ENCODE measurements at places on chromosomes 1 and 21.

DNA sequence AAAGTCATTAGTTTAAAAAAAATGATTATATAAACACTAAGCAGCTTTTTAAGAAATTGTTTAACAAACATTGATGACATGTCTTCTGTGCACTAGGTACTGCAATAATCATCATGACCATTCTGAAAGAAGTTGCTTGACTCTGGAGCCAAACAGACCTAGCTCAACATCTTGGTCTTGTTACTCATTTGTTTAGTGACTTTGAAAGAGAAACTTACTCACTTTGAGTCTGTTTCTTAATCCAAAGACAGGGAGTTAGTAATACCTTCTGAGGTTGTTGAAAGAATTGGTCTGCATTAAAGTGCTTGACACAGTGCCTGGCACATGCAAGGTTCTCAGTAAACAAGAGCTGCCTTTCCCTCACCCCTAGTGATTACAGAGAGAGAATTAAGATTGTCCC, 84.4 kb downstream of the SGIP1 start:
- no peak for DNase-seq

DNA sequence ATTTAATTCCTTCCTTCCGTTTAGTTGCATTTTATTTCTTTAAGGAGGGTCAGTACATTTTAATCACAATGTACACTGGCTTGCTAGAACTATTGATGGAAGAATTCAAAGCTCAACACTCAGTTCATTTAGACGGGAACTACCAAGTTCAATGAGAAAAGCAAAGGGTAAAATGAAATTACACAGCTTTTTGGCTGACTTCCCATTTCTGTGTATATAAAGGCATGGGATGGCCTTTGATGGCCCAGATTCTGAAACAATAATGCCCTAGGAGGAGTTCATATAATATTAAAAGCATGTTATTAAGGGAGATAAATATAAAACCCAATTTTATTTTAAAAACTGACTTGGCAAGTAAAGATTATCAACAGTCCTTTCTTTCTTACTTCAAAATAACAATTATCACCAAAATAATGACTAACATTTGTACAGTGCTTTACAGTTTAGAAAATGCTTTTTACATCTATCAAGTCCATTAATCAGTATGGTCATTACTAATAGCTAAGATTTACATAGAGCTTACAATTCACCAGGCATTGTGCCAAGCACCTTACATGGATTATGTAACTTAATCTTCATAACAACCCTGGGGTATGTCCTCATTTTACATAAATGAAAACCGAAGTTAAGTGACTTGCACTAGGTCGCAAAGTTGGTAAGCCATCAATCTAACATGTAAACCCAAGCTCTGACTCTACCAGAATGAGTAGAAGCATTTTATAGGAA, 402.4 kb downstream of the OMA1 start:
- no peak for DNase-seq

- DNase-seq: no peak
Observed at GRCh38 chr1:54815086-54815876, 14.2 kb upstream of the TTC22 start.

- DNase-seq: no peak
Observed at GRCh38 chr1:22104865-22105437, 37.9 kb downstream of the WNT4 start.

DNA sequence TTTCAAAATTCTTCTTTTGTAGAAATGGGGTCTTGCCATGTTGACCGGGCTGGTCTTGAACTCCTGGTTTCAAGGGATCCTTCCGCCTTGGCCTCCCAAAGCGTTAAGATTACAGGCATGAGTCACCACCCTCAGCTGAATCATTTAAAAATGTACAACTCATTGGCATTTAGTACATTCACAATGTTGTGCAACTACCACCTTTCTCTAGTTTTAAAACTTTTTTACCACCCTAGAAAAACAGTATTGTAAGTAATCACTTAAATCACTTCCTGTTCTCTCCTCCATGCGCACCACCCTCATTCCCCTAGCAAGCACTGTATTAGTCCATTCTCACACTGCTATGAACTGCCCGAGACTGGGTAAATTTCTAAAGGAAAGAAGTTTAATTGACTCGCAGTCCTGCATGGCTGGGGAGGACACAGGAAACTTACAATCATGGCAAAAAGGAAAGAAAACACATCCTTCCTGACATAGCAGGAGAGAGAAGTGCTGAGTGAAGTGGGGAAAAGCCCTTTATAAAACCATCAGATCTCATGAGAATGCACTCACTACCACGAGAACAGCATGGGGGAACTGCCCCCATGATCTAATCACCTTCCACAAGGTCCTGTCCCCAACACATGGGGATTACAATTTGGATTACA, 14.4 kb upstream of the THEM5 start:
- no peak for DNase-seq

DNA sequence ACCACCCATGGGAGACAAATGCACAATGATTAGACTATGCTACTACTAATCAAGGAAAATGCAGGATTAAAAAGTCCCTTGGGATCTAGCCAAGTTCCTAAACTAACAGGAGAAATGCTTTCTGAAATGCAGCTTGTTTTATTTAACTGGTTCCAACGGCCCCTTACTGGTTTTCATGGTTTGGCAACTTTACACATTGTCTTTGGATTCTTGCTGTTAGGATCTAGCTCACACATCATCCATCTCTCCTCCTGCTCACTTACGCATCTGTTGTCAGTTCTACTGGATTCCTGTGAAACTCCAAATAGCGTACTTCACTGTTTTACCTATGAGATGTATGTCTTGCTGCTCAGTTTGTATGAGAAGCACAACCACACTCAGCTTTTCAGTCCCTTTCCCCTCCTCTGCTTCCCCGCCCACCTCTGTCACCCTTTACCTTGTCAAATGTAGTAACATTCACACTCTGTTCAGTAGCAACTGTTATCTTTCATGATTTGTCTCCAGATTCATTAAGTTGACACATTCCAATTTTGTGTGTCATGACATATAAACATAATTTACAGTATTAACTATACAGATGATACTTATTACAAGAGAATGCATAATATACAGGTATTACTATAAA, 130.1 kb downstream of the SIM2 start:
- DNase-seq: no peak

DNA sequence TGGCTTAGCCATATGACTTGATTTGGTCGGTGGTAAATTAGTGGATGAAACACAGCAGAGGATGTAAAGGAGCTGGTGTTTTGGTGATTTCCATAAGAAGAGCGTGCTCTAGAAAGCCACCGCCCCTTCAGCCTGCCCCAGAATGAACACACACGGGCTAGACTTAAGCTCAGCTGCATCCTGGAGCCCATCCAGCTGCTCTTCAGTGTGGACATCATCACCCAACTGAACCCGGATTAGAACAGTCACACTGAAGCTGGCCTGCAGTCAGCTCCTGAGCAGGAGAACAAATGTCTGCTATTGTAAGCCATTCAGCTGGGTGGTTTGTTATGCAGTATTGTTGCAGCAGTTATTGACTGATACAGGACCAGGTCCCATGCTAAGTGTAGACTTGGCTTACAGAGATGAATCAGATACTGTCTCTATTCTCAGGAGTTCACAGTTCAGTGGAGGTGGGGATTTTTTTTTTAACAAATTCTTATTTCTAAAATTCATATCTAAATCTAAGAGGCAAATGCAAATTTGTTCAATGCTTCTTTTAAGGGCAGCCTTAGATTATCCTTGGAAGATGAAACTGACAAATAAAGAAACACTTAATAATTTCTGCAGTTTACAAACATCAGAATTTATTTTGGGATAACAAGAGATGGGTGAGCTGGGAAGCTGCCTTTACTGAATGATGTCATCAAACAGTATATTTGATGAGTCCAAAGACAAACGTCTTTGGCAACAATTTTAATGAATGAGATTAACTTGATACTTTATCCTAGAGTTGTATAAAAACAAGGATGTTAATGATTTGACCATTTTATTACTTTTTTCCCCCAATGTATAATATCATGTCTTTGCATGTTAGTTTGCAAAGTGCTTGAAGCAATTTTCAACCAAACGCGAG, 251.2 kb downstream of the TRABD2B start:
- no peak for DNase-seq

GRCh38 chr1:177309880-177310279, 139.1 kb downstream of the BRINP2 start:
- no peak for DNase-seq

- DNase-seq: no peak
Observed at GRCh38 chr1:207847116-207847515, 63.8 kb downstream of the CD34 start.

GRCh38 chr1:211336161-211336560, 9.5 kb downstream of the TRAF5 start:
- DNase-seq: no peak

All from stimulated activated CD4-positive, alpha-beta T cell treated with anti-CD3 and anti-CD28 coated beads, Interleukin-12 subunit alpha, Interleukin-12 subunit beta, amount 100 ng/mL, for 48 hours (primary cell).